ENCODE measurements at places on chromosomes 1 and 21.

GRCh38 chr1:246527402-246528088 is 20.5 kb upstream of the SMYD3 start:
- no peak for DNase-seq

GRCh38 chr1:85607126-85607920 is 26.8 kb downstream of the CCN1 start:
- no peak for DNase-seq

DNA sequence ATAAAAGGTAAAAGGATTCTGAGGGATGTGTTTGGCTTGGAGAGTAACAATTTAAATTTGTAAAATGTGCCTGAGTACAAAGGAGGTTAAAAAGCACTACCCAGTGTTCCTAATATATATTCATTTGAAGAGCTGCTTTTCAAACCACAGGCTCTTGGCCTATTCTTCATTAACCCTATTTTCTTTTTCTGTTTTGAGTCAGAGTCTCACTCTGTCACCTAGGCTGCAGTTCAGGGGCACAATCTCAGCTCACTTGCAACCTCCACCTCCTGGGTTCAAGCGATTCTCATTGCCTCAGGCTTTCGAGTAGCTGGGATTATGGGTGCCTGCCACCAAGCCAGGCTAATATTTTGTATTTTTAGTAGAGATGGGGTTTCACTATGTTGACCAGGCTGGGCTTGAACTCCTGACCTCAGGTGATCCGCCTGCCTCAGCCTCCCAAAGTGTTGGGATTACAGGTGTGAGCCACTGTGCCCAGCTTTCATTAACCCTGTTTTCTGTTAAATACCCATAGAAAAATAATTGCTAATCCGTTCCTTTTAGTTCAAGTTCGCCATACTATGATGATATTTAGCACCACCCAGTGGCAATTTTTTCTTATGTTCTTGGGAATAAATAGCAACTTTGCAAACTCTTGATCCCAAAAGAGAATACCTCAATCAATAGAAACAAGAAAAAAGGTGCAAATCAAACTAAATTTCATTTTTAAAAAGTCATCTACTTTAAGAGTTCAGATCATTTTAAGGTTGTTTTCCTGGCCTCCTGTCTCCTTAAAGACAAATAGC is 30.5 kb downstream of the ZBTB8OS start:
- no peak for DNase-seq

DNA sequence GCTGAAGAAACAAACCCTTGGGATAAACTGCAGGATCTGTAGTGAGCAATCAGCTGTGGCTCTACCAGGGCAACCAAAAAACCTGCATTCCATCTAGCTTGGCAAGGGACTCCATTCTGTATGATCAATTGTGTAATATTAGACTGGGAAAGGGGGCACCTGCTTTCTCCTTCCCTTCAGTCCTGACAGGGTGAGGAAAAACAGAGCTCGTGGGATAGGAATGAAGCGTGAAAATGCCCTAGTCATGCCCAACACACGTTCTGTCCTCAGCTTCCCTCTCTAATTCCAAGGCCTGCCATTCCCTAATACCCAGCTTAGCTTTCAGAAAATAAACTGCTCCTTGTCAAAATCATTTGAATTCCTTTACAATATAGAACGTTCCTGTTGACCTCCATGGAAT is 442.3 kb downstream of the PLPP3 start:
- DNase-seq = no peak

DNA sequence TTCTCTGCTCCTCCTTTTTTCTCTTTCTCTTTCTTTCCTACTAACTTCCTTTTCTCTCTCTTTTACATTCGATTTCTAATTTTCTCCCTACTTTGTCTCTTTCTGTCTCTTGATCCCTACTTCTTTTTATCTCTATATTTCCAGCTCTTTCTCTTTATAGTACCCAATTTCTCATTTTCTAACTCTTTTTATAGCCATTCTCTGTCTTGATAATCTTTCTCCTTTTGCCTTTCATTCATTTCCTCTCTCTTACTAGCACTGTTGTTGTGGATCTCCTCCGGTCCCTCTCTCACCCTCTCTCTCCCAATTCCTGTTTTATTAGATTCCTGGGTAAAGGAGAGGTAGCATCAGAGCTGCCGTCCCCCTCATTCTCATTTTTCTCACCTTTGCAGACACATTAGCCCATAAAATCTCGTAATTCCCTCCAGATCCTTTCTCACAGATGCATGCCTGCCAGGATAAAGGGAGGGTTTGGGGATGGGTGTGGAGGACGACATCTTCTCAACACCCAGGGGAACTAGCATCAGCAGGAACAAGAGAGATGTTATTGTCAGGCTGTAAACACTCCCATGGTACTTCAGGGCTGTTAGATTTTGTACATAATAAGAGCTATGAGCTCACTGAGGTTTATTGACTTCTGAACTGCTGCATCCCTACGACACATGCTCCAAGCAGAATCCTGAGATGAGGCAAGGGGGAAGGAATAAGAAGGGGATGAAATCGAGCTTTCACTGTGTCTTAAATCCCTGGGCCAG is 159.0 kb upstream of the GALNT2 start:
- no peak for DNase-seq

DNA sequence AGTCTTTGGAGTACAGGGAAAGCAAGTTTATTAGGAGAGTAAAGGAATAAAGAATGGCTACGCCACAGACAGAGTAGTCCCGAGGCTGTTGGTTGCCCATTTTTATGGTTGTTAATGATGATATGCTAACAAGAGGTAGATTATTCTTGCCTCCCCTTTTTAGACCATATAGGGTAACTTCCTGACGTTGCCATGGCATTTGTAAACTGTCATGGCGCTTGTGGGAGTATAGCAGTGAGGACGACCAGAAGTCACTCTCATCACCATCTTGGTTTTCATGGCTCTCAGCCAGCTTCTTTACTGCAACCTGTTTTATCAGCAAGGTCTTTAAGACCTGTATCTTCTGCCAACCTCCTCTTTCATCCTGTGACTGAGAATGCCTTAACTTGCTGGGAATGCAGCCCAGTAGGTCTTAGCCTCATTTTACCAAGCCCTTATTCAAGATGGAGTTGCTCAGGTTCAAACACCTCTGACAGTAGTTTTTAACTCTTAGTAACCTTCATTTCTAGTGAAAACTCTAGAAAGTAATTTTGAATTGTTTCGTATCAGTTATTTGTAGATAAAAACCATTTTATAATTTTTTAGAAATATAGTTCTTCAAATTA is 26.2 kb downstream of the TCP10L start:
- DNase-seq = no peak

- no peak for DNase-seq
Observed at GRCh38 chr1:147202576-147202975, 22.6 kb downstream of the FMO5 start.

DNA sequence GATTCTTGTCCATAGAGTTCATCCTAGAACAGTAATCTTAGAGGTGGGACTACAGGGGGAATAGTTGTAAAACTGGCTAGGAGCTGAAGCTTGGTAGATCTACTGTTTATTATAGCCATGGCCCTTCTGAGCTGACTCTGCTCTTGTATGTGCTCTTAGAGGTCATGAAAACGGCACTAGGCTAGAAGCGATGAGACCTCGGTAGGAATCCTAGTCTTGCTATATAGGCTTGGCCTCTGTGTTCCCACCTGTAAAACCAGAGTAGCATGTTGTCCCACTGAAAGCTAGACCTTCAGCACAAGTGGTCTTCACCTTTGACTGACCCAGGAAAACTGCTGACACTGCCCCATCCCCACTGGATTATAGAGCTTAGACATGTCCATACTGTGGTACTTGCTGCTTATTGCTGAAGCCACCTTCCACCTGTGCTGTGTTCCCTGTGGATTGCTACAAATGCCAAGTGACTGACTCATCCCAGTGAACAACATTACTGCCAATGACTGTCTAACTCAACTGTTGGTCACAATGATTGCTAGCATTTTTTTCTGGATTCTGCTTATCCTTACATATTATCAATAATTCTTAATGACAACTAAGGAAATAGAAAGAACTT is 23.0 kb upstream of the PIGC start:
- no peak for DNase-seq

DNA sequence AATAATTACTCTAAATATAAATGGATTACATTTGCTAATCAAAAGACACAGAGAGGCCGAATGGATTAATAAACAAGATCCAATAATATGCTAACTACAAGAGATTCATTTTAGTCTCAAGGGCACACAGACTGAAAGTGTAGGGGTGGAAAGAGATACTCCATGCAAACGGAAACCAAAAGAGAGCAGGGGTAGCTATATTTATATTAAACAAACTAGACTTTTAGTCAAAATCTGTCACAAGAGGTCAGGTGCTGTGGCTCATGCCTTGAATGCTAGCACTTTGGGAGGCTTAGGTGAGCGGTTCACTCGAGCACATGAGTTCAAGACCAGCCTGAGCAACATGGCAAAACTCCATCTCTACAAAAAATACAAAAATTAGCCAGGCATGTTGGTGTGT is 33.6 kb upstream of the DISP1 start:
- no peak for DNase-seq

Data from stimulated activated CD8-positive, alpha-beta memory T cell treated with anti-CD3 and anti-CD28 coated beads, Interleukin-7, amount 100 ng/mL, for 48 hours (primary cell).